Bronchial smooth muscle cell (primary cell): ENCODE measurements at places on chromosomes 16 and 17. TPM values are rescaled to one million over a fixed set of nuclear protein-coding genes. Genes with fewer than 3 reads are reported as not detected.

KRT20 gene
- total RNA-seq, result not detected in 2 replicates

ULK2 gene
- 26.6 and 68.1 TPM in 2 replicates for total RNA-seq

SCO1 gene
- total RNA-seq, result 17.3 and 27.7 TPM in 2 replicates

KRTAP4-1 gene
- not detected in 2 replicates for total RNA-seq

CLEC18B gene
- total RNA-seq, result 0.47 and 0.52 TPM in 2 replicates

TLCD1 gene
- total RNA-seq, result 3.3 and 6.1 TPM in 2 replicates

SP6 gene
- total RNA-seq, result under 0.01 TPM in 2 replicates

NLK gene
- total RNA-seq, result 9.3 and 11.3 TPM in 2 replicates

CCL14 gene
- not detected in 2 replicates for total RNA-seq

PRRT2 gene
- total RNA-seq, result 1.9 and 4.4 TPM in 2 replicates

HYDIN gene
- 0.26 and 0.63 TPM in 2 replicates for total RNA-seq

TEX14 gene
- under 0.01 TPM in 2 replicates for total RNA-seq

ATAD5 gene
- total RNA-seq, result 0.17 and 0.63 TPM in 2 replicates

IGSF6 gene
- not detected in 2 replicates for total RNA-seq

TMUB2 gene
- total RNA-seq, result 24.9 and 31.0 TPM in 2 replicates

ITGAL gene
- total RNA-seq, result not detected in 2 replicates

CIBAR2 gene
- total RNA-seq, result not detected in 2 replicates

MAFG gene
- total RNA-seq, result 12.1 and 17.5 TPM in 2 replicates

SEC14L5 gene
- 0.32 and 0.94 TPM in 2 replicates for total RNA-seq

TMEM114 gene
- not detected in 2 replicates for total RNA-seq

NPB gene
- 0.26 and 0.63 TPM in 2 replicates for total RNA-seq

GP1BA gene
- total RNA-seq, result not detected in 2 replicates
